ENCODE measurements at places on chromosomes 12 and 14. TPM values are rescaled to one million over a fixed set of nuclear protein-coding genes. Genes with fewer than 3 reads are reported as not detected.

GRCh38 chr12:110794623-110795280 is 52.0 kb upstream of the CCDC63 start:
- no peak for DNase-seq

DNA sequence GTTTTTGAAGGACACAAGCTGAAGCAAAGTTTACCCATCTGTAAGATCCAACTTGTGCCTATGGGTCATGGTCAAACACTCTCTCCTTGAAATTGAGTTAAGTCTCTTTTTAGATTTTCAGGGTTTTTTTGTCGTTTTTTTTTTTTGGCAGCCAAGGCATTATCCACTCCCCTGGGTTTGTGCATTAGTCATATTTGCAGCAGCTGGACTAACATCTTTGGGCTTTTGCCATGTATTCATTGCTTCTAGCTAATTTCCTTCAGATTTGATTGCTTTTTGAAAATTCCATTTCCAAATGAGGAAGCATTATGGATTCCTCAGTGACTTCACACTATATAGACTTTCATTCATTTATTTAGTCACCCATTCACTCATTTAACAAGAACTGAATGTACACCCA is 80.3 kb upstream of the SRRM4 start:
- no peak for DNase-seq

DNA sequence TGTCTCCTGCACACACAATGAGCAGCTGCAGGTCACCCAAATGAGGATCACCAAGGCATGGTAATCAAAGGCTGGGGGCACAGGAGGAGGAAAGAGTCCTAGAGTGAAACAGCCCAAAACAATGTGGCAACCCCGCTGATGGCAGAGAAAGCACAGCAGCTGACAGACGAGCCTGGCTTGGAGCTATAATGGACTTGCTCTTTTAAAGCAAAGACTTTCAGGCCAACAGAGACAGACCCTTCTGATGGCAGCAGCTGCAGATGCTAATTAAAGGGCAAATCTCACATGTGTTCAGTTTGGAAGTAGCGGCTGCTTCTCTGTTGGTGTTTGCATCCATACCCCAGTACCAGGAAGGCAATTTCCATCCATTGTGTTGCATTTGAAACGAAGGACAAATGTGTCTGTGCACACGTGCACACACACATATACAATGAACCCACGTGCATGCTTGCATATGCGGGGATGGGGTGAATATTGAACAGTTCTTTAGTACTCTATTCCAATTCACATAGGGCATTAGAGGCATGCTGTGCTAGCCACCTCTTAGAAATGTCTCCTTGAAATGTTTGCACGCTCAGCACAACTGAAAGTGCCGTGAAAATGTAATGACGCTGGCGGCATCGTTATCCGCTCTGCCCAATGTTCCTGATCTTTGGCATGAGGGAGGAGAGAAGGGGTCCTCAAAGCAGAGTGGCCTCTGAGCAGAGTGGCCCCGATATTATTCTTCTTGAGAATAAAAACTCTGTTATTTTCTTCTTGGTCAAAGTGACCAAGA is 38.1 kb downstream of the CIT start:
- no peak for DNase-seq

- DNase-seq: no peak
Observed at GRCh38 chr12:113221997-113222729, 899 bp downstream of the TPCN1 start.

- no peak for DNase-seq
Observed at GRCh38 chr12:25434515-25434914, 118.6 kb downstream of the LMNTD1 start.

Gene ACACB
- 6.8 TPM for total RNA-seq

Gene ATN1
- 244 TPM for total RNA-seq

Gene CLEC4C
- not detected for total RNA-seq

Gene SLC4A8
- total RNA-seq: 25.8 TPM

Gene APOF
- not detected for total RNA-seq

Data from endodermal cell (in vitro differentiated cells).